Stimulated activated naive CD4-positive, alpha-beta T cell treated with Interleukin-2 at 50 U/mL for 16 hours (primary cell): ENCODE measurements at places on chromosomes 2 and 18.

DNA sequence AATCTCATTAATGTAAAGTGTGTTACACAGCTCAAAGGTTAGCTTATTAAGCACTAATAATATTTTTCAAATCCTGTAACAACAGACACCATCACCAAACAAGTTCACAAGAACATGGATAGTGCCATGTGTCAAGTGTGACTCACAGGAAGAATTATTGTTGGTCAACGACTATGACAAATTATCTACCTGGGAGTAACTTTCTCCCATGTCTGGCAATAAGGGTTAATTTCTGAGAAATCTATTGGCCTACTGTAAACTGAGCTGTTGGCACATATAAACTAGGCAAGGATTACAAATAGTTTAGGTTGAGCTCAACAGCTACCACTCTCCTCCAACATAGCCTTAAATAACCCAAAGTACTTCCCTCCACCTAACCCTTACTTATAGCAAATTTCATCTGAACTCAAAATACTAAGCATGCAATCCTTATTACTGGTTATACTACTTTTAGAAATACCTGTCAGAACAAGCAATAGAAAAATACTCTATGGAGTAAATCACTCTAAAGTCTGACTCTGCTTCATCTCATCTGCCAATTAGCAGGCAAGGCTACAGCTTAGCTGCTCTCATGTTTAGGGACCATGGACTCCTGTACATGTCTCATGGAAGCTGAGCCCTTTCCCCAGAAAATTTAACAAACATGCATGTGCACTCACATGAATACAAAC lies 223.0 kb downstream of the NBAS start:
- DNase-seq: no peak

GRCh38 chr2:142973160-142973821 lies 95.8 kb downstream of the KYNU start:
- DNase-seq: no peak

GRCh38 chr2:63086687-63087086 lies 36.1 kb downstream of the OTX1 start:
- DNase-seq: no peak

- no peak for DNase-seq
Measured at GRCh38 chr2:12178289-12179080, 432.1 kb downstream of the LPIN1 start.

- DNase-seq: no peak
Measured at GRCh38 chr2:10424051-10424450, 24.1 kb downstream of the ODC1 start.

DNA sequence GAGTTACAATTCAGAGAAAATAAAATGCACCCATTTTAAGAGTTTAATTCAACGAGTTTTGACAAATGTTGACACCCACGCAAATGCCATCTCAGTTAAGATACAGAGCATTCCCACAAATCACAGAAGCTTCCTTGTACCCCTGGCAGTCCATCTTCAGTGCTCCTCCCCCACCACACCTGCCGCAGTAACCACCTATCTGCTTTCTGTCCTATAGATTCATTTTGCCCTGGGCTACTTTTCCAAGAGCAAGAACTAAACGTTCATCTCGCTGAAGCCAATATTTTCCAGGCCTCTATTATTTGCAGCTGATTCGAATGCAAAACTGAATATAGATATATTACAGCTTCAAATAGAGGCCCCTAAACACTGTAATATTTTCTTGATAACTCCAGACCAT lies 13.4 kb upstream of the HPCAL1 start:
- DNase-seq: no peak

GRCh38 chr2:121858369-121858768 lies 102.9 kb downstream of the TSN start:
- no peak for DNase-seq

- no peak for DNase-seq
Measured at GRCh38 chr18:58438958-58439300, 190.0 kb downstream of the ALPK2 start.

DNA sequence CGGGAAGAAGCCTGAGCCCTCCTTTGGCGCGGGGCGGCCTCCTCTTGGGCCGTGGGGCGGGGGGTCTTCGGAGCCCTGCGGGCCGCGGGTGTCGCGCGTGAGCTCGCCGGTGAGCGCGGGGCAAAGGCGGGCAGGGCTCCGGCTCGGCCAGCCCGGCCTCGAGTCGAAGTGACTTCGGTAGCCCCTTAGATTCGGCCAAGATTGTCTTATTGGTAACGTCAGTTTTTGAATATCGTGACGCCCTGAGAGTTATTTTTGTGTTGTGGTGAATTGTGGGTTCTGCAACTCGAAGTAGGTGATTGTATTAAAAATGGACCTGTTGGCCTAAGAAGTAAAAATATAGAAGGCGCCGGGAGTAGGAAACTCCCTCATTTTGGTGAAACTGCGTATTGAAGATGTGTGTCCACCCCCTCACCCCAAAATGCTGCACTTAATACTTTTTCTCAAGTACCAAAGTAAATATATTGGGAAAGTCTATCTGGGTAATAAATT lies 669 bp downstream of the MARCHF7 start:
- DNase-seq: peak; percentile 45

GRCh38 chr2:190340369-190340768 lies 3.0 kb upstream of the INPP1 start:
- DNase-seq: no peak

DNA sequence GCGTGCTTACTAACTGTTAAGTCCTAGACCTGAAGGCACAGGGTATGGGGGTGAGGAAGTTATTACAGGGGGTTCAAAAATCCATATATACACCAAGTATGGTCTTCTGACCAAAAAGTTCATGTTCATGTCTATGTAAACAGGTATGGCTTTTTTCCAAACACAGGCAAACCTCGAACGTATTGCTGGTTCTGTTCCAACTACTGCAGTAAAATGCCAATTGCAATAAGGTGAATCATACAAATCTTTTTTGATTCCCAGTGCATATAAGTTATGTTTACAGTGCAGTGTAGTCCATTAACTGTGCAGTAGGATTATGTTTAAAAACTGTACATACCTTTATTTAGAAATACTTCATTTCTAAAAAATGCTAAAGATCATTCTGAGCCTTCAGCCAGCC lies 245.3 kb upstream of the LRRTM1 start:
- no peak for DNase-seq

- peak; percentile 23 for DNase-seq
Measured at GRCh38 chr2:46776687-46777327, 138.8 kb downstream of the MCFD2 start.

- DNase-seq: no peak
Measured at GRCh38 chr2:43889416-43889815, 50.6 kb downstream of the ABCG8 start.

DNA sequence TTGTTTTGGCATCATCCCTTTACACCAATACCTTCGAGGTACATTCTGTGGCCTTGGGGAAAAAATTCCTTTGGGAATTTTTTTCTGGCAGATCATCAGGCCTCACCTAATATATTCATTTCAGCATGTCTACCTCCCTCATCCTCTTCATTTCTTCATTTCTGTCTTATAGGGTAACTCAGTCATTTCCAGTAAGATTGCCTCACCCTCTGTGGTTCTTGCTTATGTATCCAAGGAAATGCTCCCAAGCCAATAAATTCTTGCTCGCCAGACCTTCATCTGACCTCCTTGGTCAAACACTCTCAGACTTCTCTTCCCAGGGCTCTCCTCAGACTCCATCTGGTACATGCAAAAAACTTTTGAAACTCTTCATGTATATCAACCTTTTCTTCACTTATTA lies 265.6 kb downstream of the TMX3 start:
- no peak for DNase-seq

- DNase-seq: no peak
Measured at GRCh38 chr2:14761118-14761517, 128.6 kb downstream of the LRATD1 start.

DNA sequence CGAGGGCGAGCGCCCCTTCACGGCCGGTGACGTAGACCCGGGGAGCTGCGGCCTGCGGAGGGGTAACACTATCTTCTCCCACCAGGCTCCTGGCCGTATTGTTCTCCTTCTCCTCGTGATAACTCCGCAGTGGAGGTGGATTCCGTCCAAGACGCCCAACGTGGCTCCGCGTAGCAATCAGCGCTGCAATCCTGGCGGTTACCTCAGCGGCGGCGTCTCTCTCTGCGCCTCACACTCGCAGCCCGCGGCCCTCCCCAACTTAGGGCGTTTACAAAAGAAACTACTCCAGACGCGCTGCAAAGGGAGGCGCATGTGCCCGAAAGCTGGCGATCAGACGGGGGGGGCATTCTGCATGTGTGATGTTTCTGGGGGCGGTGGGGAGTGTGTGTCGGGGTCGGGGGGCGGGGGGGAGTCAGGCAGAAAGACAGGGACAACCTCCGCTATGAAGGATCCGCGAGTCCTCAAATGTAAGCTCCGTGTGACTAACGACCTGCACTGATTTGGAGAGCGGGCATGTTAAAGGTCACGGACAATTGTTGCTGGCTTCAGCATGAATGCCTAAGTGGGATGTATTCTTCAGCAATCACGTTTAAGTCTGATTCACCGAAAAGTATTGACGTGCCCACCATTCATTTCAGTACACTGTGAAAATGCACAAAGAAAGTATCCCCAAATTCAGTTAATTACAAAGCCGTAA lies 1.3 kb upstream of the ZNF516 start:
- peak; percentile 22 for DNase-seq

- DNase-seq: no peak
Measured at GRCh38 chr2:10357193-10358169, 54.8 kb downstream of the HPCAL1 start.

DNA sequence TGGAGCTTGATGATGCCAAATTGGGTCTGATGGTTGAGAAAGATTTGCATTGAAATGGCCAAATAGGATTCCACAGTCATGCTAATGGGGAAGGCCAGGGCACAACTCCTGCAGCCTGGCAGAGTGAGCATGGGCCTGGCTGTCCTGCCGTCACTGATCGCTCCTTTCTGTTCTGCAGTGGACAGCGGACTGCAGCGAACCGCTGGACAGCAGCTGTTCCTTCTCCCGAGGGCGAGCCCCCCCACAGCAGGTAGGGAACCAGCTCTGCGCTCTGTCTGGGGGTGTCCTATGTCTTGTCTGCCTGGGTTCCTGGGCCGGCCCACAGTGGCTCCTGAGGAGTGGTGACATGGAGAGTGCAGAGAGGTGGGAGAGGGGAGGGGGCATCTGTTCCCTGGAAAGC lies 97.6 kb downstream of the CTIF start:
- no peak for DNase-seq

GRCh38 chr18:37218022-37218590 lies 347.5 kb downstream of the CELF4 start:
- no peak for DNase-seq

- DNase-seq: no peak
Measured at GRCh38 chr18:68662754-68663153, 52.2 kb downstream of the TMX3 start.

DNA sequence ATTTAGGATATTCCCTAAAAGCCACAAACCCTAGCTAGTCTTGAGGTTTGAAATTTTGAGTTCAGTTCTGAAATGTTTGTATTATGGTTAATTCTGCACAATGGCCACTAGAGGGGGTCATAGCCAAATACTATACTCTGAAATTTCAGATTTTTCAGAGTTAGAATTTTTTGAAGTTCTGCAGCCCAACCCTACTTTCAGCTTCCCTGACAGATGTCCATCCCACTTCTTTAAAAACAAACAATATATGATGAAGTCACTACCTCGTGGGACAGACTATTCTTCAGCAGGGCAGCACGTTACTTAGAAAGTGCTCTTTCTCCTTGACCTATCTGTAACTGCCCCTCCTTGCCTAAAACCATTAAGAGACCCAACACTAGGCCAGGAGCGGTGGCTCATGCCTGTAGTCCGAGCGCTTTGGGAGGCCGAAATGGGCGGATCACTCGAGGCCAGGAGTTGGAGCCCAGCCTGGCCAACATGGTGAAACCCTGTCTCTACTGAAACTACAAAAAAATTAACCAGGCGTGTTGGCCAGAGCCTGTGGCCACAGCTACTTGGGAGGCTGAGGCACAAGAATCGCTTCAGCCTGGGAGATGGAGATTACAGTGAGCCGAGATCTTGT lies 48.2 kb upstream of the PAPOLG start:
- DNase-seq: no peak

DNA sequence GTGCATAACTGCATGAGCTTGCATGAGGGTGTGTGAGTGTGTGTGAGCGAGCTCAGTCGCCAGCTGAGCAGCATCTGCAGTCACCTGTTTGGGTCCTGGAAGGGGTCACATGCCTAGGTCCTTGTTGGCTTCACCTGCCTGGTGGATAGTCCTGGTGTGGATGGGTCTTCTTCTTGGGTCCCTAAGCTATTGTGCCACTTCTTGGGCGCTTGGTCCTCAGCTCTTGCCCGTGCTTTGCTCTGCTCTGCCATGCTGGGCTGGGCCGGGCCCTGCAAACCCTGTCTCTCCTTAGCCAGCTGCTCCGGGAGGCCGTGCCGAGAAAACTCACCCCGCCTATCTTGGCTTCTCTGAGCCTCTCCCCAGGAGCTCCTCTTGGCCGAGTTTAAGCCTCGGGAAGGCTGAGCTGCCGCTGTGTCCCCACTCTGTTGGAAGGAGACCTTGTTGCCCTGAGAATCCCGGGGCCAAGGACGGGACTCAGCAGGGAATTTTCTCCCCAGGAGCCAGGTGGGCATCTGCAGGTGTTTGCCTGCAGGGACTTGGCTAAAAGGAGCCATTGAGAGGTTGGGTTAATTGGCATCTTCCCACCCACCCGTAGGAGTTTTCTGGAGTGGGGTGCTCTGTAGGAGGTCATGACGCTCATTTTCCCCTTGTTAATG lies 300.8 kb downstream of the NDUFA10 start:
- no peak for DNase-seq

- no peak for DNase-seq
Measured at GRCh38 chr2:118307864-118308263, 219.6 kb downstream of the INSIG2 start.

GRCh38 chr2:156023229-156023869 lies 309.2 kb downstream of the NR4A2 start:
- DNase-seq: no peak

GRCh38 chr2:224584111-224584784 lies 915 bp downstream of the CUL3 start:
- DNase-seq: peak; percentile 17

DNA sequence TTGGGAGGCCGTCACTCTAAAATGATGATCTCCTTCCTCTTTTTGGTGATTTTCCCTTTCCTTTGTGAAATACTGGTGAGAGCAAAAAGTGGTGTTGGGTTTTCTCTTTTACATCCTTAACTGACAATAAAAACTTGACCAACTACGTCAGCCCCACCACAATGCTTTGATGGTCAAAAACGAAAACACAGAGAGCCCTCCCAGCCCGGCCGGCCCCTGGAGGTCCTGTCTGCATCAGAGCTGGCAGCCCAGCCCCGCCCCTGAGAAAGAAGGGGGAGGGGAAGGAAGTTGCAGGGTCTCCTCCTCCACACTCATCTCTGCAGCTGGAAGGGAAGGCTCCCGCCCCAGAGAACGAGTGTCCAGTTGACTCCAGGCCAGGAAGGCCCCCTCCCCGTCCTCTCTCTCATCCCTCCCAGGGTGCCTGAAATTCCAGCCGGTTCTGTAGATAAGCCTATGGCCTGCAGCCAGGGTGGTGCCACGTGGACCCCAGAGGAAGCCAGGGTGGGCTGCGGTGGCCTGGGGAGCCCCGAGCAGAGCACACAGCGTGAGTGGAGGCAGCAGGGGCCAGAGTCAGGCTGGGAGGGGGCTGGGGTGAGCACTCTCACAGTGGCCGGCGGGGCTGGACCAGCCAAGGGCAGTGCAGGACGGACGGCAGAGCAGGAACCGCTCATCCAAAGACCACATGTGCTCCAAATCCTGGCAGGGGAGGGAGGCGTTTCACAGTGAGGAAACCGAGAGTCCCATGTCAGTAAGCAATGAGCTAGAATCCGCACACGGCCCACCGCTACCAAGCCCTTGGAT lies 19.8 kb downstream of the BIN1 start:
- DNase-seq: no peak

GRCh38 chr2:239300871-239301735 lies 99.7 kb downstream of the HDAC4 start:
- DNase-seq: no peak
